Activated CD8-positive, alpha-beta T cell treated with anti-CD3 and anti-CD28 coated beads for 36 hours (primary cell): ENCODE measurements at places on chromosomes 5 and 9.

DNA sequence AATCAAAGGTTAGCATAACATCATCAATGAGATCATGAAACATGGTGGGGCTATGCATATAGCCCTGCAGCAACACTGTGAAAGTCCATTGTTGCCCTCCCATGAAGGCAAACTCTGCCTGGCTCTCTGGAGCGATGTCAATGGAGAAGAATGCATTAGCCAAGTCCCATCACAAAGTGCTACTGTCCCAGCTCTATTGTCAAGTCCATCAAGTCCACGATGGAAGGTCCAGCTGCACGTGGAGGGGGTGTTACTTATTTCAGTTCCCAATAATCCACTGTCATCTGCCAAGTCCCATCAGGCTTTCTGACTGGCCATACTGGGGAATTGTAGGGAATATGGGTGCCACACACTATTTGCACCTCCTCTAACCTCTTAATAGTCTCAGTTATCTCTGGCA is 10.8 kb downstream of the DMAC1 start:
- no peak for DNase-seq

DNA sequence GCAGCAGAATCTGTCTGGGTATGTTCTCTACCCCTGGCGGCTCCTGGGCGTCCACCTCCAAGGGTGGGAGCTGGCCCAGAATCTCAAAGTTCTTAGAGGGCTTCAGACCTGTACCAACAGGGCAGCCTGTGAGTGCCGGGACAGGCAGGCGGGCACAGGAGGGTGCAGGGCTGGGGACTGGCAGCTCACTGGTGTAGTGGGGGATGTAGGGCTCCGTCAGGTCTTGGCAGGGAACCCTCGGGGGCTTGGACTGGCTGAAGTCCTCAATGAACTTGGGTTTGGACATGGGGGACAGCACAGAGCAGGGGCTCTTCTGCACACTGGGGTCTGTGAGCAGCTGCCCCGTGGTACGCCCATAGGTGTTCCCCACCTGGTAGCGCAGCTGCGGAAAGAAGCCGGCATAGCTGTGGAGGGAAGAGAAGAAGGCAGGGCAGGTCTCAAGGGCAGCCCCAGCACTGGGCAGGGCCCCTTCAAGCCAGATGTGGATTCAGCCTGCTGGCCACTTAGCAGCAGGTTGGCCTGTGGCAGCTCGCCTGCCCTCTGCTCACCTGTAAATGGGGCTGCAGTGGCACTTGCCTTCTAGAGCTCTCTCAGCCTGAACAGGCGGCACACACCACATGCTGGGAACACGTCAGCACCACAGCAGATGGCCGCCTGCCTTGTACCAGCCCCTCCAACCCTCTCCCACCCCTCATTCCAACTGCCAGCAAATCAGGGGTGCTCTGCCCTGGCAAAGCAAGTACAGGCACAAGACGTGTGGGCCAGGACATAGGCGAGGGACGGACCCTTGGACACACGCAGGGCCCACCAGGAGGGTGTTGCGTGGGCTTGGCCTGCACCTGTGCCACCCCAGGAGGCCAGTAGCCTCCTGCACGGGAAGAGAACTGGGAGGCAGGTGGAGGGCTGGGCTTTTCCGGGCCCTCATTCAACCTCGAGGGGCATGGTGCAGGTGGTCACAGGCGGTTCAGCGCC is 4.6 kb downstream of the TUBB4B start:
- DNase-seq: no peak

- no peak for DNase-seq
Measured at GRCh38 chr5:68587171-68587570, 371.6 kb downstream of the PIK3R1 start.

DNA sequence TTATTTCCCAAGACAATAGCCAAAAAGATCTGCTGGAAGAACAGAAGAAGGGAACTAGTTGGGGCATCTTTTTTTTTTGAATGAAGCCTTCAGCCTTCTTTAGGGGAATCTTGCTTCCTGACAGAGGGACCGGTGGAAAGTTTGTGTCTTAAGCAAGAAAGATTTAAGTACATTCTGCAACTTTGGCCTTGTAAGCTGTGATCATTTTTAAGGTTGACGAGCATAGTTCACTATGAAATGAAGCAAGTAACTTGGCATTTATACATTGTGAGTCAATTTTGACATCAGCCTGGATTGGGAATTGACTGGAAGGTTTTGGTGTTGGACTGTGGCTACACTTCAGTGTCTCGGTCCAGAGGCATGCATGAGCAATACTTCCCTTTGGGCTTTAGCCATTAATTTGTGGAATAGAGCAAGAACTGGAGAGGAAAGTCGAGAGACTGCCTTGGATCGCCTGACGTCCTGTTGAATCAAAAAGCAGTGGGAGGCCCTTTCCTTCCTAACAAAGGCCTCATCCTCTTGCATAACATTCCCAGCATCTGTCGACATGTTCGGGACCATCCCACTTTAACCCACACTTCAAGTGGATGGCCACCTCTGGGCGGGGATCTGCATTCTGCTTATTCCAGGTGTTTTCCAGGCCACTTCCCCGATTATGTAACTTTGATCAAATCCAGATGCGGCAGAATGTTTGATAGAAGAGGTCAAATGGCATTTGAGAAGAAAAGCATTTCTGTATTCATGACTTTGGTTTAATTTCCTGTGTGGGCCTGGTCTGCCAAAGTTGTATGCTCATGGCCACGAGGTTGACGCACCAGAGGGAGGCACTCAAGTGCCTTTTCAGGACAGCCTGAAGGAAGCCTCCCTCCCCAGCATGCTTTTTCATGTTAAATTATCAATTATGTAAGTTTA is 12.5 kb downstream of the ABL1 start:
- no peak for DNase-seq

DNA sequence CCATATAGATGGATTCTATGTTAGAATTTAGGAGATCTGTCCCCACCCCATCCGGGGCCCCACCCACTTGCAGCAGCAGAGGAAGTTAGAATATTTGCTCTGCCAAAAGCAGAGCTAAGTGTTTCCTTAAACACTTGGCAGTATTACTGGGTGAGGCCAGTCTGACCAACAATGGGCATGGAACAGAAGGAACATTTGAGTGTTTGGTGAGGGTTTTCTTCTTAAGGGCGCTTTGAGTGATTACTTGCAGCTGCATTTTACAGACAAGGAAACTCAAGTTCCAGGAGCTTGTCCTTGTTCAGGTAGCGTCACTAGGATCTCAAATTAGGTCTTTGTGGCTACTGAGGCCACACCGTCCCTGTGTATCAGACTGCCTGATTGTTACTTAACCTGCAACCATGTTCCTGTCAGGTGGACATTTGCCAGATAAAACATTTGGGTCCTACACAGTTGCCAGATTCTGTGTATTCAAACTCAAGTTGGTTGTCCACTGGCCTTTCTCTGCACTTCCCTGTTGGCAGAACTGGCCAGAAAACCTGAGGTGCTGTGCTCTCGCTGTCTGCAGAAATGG is 59.3 kb downstream of the SLC46A2 start:
- no peak for DNase-seq

GRCh38 chr5:142794537-142794936 is 24.4 kb downstream of the ARHGAP26 start:
- DNase-seq: no peak

- no peak for DNase-seq
Measured at GRCh38 chr5:14267166-14267838, 124.2 kb downstream of the TRIO start.

DNA sequence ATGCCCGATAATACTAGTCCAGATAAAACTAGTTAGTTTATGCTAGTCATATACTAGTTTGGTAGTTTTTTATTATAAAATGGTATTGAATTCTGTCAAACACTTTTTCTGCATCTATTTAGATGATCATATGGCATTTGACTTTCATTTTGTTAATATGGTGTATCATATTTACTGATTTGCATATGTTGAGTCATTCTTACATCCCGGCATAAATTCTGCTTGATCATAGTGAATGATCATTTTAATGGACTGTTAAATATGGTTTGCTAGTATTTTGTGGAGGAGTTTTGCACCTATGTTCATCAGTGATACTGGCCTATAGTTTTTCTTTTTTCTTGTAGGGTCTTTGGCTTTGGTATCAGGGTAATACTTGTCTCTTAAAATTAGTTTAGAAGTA is 365.6 kb downstream of the TAF11L14 start:
- DNase-seq: no peak

DNA sequence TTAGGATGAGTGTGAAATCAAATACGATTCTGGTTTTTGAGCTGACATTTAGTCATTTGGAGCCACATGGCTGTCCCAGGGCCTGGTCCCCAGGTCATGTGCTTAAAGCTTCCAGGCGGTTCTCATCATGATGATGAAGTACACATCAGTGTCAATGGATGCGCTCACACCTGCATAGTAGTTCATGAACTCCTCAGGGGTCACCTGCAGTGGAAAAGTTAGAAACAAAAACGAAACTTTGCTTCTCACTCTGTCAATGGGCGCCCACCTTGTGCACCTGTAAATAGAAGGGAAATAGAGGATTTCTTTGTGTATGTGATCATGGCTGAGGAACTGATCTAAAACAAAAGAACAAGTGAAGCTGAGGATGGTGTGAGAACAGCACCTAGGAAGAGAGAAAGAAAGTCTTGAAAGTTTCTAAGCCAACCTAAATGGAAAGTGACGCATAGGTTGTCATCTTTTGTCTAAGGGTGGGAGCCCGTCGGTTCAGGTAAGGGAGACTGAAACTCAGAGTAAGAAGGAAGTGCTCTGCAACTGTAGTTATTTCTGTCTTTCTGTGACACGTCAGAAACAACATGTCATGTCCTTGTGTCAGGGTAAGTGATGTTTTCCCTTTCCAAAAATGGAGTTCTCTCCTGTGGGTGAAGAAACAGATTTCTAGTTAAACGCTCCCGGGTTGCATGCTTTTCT is 33.8 kb downstream of the CAPSL start:
- DNase-seq: peak; percentile 76

- no peak for DNase-seq
Measured at GRCh38 chr9:2718698-2719033, 1.4 kb downstream of the KCNV2 start.

- no peak for DNase-seq
Measured at GRCh38 chr9:4334410-4334813, 34.5 kb upstream of the GLIS3 start.

DNA sequence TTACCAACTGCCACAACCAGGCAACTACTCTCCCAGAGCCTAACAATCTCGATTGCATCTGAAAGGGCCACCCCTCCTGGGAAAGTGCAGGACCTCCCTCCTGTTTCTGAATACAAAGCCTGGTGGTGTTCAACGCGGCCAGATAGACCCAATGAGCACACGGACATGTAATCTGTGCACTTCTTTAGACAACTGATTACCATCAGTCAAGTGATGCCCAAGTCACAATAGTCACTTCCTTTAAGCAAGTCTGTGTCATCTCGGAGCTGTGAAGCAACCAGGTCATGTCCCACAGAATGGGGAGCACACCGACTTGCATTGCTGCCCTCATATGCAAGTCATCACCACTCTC is 739 bp downstream of the C9orf72 start:
- DNase-seq: peak; percentile 76
